Hypothalamus (tissue), 51 donors: ENCODE measurements at places on chromosomes 2 and 18.

DNA sequence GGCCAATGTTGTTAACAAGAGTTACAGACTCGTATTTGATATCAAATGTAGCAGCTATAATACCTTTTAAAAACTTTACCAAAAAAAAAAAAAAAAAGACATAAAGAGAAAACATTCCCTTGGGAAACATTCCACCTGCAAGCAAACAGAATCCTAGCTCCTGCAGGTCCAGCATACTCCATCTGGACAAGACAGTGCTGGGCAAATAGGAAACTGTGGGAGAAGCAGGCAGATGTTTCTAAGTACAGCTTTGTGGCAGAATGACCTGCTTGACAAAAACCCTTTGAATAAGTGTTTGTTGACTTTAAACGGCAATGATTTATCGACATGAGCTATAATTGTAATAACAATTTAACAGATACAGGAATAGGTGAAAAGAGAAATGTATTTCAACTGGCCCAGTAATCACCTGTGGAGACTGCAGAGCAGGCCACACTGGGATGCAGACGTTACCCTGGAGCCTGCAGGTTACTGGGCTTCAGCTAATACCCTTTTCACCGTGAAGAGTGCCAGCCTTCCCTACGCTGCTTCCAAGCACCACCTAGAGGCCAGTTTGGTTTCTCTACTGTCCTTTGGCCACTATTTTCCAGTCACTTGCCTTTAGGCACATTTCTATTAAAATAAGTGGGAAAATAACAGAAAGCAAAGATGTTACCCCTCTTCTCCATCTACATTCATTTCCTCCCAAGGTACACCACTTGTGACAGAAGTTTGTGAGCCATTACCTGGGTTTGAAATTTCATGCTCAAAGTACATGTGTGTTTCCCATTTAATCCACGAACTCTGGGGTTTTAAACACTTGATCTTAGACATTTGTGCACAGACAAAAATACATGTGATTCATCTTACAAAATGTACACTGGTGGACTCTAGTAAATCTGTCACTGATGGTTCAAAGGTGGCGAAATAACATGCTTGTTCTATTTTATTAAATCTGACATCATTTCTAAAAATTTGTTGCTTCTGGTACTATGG is 96.9 kb upstream of the ZNF397 start:
- DNase-seq = peak; percentile 23

- DNase-seq = no peak
These were observed 313.0 kb downstream of the CDH2 start for GRCh38 chr18:27863780-27864430.

DNA sequence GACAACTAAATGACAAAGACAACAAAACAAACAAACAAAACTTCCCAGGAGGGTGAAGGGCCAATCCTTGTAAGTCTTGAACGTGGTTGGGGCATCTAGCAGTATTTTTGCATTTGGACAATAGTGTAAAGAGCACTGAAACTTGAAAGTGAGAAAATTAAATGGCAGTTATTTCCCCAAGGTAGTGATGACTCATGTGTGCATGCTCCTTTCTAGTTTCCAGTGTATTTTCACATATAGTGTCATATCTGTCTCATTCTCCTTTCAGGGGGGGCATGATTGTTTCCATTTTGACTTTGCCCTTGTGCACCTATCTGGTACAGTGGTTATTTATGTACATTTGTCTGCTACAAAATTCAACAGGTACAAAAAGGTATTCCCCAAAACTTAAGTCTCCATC is 39.5 kb downstream of the CERS6 start:
- no peak for DNase-seq

GRCh38 chr18:38025433-38026038 is 459.9 kb upstream of the CELF4 start:
- no peak for DNase-seq

- no peak for DNase-seq
These were observed 30.3 kb upstream of the IL1R1 start for GRCh38 chr2:102112271-102112670.

DNA sequence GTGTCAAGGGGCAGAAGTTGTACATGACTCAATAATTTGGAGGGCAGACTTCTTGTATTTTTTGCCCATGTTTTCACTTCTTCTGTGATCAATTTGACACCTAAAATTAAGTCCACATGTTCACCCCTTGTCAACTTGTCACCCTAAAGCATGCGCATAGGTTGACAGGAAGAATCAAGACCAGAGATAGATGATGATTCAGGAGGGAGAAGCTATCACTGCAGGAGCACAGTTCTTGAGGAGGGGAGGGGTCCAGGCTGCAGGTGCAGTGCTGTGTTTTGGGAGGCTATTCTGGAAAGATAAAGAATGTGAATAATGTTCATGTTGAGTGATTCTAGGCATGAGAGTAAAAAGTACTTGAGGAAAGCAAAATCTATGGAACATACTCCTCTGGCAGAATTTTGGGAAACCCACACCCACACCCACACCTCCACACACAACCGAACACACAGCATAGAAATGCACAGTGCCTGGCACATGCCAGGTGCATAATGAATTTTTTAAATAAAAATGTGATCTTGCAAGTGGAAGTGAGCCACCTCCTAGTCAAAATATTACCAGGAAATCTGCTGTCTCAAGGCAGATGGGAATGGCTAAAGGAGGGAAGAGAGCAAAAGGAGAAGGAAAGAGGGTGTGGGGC is 249.2 kb upstream of the MEX3C start:
- no peak for DNase-seq

DNA sequence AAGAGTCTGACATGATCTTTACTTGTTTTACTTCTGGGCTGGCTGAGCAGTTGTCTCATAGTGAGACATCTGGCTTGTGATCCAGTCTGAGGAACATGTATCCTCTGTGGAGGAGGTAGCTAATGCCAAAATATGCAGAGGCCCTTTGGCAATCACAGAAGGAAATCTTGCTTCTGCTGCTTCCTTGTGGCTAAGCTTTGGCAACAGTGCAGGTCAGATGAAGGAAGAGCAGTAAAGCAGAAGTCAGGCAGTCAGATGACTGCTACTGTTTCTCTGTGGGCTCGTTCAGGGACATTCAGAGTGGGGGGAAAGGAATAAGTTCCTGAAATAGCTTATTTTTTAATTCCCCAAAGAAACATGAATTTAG is 22.3 kb downstream of the DOK1 start:
- no peak for DNase-seq

DNA sequence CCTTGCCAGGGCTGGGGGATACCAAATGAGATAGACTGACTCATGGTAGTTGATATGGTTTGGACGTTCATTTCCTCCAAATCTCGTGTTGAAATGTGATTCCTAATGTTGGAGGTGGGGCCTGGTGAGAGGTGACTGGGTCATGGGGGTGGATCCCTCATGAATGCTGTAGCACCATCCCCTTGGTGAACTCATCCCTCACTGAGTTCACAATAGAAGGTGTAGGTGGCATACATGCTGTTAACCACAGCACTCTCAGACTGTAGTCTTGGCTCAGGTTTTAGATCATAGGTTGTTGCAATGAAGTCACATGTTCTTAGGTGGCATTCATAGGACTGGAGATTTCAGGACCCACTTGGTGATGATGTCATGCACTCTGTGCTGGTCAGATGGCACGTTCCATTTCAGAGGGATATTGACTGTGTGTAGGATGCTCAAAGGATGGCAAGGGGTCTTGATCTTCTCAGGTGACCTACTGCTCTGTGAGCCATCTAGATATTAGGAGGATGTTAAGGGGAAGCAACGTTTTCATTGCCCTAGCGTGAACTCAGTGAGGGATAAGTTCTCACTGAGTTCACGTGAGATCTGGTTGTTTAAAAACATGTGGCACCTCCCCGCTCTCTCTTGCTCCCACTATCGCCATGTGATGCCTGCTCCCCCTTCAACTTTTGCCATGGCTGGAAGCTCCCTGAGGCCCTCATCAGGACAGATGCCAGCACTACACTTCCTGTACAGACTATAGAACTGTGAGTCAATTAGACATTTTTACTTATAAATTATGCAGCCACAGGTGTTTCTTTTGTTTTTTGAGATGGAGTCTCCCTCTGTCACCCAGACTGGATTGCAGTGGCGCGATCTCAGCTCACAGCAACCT is 73.8 kb upstream of the ACAA2 start:
- no peak for DNase-seq

DNA sequence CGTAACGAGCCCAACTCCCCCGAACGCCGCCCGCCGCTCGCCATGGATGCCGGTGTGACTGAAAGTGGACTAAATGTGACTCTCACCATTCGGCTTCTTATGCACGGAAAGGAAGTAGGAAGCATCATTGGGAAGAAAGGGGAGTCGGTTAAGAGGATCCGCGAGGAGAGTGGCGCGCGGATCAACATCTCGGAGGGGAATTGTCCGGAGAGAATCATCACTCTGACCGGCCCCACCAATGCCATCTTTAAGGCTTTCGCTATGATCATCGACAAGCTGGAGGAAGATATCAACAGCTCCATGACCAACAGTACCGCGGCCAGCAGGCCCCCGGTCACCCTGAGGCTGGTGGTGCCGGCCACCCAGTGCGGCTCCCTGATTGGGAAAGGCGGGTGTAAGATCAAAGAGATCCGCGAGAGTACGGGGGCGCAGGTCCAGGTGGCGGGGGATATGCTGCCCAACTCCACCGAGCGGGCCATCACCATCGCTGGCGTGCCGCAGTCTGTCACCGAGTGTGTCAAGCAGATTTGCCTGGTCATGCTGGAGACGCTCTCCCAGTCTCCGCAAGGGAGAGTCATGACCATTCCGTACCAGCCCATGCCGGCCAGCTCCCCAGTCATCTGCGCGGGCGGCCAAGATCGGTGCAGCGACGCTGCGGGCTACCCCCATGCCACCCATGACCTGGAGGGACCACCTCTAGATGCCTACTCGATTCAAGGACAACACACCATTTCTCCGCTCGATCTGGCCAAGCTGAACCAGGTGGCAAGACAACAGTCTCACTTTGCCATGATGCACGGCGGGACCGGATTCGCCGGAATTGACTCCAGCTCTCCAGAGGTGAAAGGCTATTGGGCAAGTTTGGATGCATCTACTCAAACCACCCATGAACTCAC is 673 bp downstream of the PCBP1 start:
- DNase-seq = no peak

DNA sequence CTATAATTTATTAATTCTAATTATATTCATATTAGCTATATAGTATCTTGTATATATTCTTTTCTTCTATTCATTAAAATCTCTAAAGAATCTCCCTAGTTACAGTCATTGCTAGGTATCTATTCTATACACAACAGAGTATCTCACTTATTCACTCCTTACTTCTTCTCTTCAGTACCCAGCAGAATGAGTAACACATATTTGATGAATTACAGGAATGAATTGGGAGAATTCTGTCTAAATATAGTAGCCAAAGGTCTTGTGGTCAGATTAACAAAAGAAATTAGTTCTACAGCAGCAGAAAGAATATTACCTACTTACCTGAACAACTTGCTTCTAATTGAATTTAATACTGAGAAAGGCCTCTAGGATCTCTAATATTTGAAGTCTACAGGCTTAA is 758.0 kb upstream of the ZEB2 start:
- no peak for DNase-seq

GRCh38 chr2:61055557-61055956 is 10.1 kb upstream of the SANBR start:
- DNase-seq = no peak

DNA sequence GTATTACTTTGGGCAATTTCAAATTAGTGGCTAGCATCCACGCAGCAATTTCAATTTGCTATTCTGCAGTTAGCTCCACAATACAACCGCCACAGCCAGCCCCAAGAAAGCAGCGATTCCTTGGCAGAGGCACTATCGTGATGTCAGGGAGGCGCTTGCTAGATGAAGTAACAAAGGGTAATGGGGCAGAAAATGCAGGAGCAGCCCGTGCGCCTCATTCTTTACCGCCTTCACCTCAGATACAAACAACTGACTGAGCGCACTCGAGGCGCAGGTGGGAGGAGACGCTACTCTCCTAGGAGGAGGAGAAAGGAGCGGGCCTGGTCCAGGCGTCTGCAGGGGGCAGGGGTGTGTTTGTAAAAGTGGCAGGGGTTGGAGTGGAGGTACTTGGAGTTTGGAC is 76.9 kb upstream of the ASB18 start:
- no peak for DNase-seq

DNA sequence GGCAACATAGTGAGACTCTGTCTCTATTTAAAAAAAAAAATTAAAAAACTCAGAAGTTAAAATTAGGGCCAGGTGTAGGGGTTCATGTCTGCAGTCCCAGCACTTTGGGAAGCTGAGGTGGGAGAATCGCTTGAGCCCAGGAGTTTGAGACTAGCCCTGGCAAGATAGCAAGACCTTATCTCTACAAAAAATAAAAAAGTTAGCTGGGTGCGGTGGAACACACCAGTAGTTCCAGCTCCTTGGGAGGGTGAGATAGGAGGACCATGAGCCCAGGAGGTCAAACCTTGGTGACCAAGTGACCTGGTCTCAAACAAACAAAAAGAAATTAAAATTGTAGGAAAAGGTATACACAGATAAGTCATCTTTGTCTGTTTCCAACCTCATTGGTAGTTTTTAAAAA is 11.3 kb downstream of the TTLL4 start:
- no peak for DNase-seq

DNA sequence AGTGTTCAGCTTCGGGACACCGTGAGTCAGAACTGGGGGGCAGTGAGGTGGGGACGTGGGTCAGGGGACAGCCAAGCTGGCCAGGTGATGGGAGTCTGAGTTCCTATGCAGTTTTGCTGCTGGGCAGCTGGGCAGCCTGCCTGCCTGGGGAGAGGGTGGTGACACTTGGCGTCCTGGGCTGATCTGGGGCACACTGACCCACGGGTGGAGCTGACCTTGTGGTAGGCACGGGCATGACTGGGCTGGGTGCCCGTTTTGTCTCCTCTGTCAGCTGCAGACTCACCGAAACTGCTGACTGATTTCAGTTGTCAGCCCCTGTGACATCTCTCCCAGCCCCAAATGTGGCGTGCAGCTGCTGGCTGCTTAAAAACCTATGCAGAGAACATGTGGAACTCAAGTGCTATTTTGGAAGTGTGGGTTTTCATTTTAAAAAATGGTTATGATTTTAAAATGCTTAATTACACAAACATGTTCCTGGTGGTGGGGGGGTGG is 32.6 kb upstream of the E2F6 start:
- DNase-seq = peak; percentile 59

- no peak for DNase-seq
These were observed 46.0 kb upstream of the SEC11C start for GRCh38 chr18:59093668-59094067.

GRCh38 chr2:240452462-240453256 is 17.2 kb downstream of the GPC1 start:
- DNase-seq = no peak

DNA sequence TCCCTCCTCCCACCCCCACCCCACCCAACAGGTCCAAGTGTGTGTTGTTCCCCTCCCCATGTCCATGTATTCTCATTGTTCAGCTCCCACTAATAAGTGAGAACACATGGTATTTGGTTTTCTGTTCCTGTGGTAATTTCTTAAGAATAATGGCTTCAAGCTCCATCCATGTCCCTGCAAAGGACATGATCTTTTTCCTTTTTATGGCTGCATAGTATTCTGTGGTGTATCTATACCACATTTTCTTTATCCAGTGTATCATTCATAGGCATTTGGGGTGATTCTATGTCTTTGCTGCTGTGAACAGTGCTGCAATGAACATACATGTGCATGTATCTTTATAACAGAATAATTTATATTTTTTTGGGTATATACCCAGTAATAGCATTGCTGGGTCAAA is 12.3 kb upstream of the ASAP2 start:
- DNase-seq = no peak
